IPS DF 19.7 (cell line): ENCODE measurements at places on chromosomes 5 and 9.

- DNase-seq, result no peak
Measured at GRCh38 chr5:81488862-81489261, 94.9 kb upstream of the ACOT12 start.

DNA sequence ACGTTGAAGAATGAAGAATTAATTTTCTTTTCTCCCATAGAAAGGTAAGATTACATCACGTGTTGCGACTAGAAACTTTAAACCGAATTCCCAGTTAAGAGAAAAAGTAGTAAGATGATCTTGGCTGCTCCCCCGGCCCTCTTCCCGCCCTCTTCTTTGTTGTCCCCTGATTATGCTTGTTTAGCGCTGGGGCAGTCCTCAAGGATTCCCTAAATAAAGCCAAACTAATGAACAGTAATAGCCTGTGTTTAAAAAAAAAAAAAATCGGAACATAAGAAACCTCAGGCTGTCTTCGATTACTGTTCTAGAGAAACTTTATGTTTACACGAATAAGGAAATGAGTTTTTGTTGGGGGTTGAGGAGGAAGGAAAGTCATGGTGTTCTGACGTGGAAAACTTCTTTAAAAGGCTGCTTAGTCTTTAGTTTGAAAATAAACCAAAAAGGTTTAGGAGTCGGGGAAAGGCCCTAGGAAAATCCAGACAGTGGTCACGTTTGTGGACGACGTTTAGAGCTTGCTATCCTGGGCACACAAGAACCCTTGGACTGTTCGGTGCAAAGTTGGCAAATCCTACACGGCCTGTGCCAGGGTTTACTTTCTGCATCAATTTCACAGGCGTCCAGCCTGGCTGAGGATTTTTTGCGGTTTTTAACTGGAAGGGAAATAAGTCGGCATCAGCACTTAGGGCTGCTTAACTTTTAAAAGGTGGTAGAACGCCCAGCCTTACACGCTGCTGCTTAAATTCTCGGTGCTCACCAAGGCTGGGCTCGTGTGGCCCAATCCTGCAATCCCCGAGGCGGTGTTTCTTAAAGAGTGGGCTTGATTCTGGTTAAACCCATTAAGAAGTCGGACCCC lies 1.1 kb upstream of the MAT2B start:
- DNase-seq, result no peak

DNA sequence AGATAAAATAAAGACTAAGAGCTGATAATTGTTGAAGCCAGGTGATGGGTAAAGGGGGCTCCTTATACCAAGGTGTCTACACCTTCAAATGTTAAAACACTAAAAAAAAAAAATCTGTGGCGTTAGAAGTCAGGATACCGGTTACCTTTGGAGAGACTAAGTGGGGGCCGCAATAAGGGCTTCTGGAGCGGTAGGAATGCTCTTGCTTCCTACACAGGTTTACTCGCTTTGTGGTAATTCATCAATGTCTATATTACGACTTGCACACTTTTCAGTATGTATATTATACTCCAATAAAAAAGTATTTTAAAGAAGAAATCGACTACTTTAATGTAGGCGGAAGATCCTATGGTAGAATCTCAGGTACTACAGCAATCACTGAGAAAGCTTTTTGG lies 12.5 kb downstream of the MRPS27 start:
- DNase-seq, result no peak

DNA sequence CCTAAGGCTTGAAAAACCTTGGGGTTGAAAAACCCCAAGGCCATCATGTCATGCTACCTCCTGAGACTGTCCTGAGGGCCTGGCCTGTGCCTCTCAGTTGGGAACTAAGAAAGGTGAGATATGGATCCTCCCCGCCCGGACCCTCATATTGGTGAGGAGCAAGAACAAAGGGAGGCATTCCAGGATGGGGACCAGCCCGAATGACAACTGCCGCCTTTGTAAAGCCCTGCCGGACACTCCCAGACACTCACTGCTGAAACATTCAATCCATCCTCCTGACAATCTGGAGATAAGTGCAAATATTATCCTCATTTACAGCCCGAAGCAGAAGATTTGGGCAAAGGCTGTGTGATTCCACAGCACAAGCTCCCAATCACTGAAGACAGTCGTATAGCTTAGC lies 298.3 kb downstream of the NSG2 start:
- DNase-seq, result no peak

DNA sequence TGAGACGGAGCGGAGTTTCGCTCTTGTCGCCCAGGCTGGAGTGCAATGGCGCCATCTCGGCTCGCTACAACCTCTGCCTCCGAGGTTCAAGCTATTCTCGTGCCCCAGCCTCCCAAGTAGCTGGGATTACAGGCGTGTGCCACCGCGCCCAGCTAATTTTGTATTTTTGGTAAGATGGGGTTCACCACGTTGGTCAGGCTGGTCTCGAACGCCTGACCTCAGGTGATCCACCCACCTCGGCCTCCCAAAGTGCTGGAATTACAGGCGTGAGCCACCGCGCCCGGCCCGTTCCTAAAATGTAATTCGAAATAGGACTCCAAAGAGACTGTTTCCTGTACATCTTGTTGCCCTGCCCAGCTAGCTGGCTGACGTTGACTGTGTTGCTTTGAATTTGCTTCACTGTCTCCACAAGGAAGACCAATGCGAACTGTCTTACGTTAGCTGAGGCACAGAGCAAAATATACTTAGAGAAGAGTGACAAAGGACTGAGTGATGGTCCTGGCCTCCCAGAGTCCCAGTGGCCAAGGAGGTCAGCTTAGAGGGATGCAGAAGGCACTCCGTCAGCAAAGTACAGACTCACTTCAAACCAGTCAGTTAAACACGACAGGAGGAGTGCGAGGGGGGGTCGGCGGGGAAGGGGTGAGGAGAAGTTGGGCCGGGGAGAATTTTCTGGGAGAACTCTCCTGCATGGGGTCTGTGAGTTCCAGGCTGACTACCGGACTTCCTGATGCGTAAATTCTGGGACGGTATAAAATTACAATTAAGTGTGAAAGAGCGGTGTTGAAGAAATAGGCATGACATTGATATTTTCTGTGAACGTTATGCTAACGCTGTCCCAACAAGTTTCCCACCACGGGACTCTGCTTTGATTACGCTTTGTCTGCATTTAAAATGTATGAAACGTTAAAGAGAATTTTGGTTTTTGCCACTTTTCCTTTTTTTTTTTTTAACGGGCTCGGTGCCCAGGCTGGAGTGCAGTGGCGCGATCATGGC lies 6.8 kb upstream of the TRIM41 start:
- DNase-seq, result no peak

- no peak for DNase-seq
Measured at GRCh38 chr5:140734354-140734753, 34.1 kb downstream of the ZMAT2 start.

- DNase-seq, result no peak
Measured at GRCh38 chr9:121282277-121283079, 14.5 kb downstream of the GSN start.

- no peak for DNase-seq
Measured at GRCh38 chr5:149299451-149300054, 27.9 kb downstream of the AFAP1L1 start.

- DNase-seq, result no peak
Measured at GRCh38 chr5:154271936-154272514, 81.5 kb downstream of the GALNT10 start.

GRCh38 chr9:137618105-137619067 lies at the start of gene EHMT1:
Gene EHMT1 (plus strand): TSS chr9:137619005. CDS start chr9:137619029, 24 bp downstream.
- no peak for DNase-seq

DNA sequence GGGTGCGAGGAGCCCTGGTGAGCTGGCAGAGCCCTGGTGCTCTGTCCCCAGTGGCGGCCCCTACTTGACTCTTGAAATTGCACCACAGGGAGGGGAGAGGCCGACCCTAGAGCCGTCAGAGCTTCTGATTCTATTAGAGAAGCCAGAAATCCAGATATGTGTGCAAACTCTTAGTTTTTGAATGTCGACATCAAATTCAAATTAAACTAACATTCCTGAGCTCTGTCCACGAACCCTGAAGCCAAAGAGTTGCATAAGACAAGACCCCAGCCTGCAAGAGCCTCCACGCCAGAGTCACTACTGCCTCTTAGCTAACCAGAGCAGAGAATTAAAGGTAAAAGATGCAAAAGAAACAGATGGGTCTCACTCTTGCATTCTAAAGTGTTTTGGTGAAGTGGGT lies 29.8 kb upstream of the MSX2 start:
- DNase-seq, result no peak

DNA sequence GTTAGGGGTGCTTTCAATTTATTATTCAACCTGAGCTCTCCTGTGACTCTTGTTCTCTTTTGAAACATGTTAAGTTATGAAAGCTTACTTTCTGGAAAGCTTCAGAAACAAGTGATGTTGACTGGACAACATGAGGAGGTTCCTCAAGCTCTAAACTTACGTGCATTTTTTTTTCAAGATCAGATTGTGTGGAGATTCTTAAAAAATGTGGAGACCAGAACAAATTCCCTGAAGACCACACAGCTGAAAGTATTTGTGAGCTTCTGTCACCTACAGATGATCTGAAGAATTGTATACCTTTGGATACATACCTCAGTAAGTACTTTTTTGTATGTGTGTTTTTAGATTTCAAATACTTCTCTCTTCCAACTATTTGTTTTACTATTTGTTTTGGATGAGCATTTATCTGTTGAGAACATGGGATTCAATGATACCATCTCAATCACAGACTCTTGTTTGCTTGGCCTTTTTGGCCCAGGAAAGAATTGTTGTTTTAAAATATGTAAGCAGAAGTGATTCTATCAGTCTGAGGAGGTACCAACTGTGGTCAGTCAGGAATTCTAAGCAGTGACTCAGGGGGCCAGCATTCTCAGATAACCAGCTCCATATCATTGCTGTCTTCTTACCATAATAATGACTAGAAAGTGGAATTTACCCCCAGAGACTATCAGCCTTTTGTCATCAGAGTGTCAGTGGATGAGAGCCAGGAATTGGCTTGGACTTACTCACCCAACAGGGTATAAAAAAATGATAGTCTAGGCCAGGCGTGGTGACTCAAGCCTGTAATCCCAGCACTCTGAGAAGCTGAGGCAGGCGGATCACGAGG lies 34.4 kb upstream of the GLIPR2 start:
- no peak for DNase-seq

DNA sequence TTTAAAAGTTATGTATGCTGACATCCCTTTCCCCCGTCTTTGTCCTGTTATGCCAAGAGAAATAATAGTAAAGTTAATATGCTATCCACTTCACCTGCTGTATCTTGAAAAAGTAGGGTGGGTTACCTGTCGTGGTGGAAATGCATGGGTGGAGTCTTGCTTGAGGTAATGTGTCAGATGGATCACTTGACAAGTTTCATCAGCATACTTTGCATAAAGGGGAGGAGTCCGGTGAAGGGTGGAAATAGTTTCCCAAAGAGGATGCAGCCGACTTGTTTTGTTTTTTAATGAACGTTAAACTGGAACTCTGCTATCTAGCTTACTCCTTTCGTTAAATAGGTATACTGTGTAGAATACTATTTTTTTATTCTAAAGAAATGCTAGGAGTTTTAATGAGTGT lies 9.0 kb upstream of the DMRT3 start:
- no peak for DNase-seq

DNA sequence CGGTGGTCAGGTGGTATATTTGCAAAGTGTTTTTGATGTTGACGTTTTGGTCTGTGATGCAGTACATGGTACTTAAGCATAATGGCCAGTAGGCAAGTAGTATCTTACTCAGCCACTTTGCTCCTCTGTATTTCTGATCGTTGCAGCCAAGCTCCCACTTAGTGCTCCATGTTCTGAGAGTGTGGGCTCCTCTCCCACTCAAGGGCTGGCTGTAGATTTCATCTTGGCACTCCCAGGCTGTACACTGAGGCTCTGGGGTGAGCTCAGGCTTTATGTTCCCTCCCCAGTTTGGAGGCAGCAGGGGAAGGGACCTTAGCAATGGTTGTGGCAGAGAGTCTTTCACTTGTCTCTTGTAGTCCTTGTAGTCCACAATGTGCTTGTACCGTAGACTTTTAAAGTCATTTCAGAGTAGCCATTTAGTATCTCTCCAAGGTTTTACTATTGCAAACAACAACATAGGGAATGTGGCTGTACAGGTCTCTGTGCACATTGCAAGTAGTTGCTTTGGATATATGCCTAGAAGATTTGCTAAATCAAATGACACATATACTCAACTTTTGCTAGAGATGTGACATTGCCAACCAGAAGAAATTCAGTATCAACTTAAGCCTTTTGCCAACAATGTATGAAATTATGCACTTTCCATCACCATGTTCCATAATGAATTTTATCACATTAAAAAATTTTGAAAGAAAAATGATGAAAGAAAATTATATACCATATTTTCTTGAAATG lies 304.3 kb upstream of the CTNND2 start:
- DNase-seq, result no peak

DNA sequence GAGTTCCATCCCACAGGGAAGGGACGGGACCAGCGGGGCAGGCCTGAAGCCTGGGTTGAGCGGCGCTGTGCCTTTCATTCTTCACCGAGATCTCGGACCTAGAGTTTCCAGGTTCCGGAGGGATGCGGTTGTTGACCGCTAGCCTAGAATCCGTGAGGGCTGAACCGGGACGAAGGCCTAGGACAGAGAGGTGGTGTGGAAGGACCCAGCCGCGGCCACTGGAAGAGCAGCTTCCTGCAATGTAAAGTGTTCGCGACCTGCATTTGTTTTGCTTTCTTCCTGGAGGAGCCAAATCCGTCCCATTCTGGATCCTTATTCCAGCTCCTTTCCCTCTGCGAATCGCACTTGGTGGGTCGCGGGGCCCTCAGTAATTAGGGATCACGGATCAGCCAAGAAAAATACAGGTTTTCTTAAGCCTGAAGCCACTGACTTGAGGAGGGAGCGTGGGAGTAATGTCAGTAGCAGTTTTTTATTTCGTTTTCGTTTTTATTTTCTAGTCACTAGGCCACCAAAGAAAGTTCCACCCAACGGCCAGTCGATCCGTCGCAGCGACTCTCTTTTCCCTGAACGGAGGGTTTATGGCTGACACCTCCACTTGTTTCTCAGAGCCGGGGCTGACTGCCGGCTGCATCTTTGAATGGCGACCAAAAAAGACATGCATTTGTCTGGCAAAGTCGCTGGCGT lies 48.6 kb downstream of the ANXA2R start:
- DNase-seq, result no peak

DNA sequence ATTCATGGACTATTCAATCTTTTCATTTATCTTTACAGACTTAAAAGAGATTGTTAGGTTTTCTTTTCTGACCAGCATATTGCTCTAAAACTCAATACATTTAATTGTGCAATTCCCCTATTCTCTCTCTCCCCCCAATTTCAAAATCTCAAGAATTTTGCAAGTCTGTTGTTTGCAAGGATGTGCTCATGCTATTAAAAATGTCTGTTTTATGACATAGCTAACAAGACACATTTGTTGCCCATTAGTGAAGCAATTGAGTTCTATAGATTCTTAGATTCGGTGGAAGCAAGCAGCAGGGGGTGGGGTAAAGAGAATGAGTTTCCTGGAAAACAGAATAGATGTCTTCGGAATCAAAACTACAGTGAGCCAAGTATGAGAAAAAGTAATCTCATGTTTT lies 8.5 kb upstream of the CSNK1A1 start:
- no peak for DNase-seq

DNA sequence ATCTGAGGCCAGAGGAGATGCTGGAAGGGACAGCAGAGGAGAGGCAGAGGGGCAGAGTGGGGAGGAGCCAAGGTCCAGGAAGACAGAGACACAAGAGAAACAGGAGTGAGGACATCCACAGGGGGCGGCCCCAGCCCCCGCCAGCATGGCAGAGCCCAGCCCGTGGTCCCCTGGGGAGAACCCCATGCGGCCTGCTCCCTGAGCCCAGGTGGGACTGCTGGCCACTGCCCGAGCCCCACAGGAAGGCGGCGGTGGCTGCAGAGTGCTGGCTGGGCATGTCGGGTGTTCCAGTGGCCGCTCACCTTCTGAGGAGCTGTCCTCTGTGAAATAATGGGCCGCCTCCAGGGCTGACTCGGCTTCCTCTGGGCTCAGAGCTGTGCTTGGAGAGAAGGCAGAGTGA lies 8.9 kb upstream of the MRNIP start:
- DNase-seq, result no peak
